ENCODE measurements at places on chromosomes 6 and 20.

DNA sequence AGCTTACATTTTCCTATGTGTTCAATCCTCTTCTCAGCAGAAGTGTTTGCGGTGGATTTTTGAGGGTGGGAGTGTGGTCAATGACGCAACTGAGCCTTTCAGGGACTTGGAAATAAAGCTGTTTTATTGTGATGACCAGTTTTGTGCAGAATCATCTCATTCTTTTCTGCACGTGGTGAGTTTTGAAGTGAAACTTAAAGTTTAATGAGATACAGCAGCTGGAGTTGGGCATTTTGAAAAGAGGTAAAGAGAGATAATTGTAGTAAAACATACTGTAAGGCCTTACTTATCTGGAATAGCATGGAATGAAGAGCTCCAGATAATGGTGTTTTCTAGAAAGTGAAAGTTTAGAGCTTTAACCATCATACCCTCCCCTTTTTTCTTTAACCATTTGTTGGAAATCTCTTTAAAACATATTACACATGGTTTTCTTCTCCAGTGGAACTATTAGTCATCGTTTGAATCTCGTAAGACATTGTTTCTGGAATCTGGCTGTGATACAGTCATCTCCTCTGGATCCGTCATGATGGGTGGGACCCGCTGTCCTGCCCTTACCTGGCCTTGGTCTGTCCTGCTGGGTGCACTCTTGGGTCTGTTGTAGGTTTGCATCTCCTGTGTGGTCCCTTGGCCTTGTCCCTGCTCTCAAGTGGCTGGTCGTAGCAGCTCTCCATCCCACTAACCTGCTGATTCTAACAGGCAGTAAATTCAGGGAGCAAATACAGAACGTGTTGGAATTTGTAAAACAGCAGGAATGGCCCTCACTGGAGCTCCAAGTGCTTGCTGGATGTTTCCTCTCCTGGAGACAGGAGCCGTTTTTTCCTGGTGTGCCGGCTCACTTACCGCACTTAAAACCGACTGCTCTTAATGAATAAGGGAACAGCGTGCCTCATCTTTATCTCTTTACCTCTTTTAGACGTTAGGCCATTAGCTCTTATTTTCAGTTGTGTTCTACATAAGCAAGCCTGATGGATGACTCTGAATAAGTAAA, 29.8 kb downstream of the UST start:
- no peak for DNase-seq

GRCh38 chr20:53201588-53201987, 229.4 kb downstream of the TSHZ2 start:
- no peak for DNase-seq

GRCh38 chr6:141199074-141199473, 933.7 kb upstream of the GJE1 start:
- no peak for DNase-seq

DNA sequence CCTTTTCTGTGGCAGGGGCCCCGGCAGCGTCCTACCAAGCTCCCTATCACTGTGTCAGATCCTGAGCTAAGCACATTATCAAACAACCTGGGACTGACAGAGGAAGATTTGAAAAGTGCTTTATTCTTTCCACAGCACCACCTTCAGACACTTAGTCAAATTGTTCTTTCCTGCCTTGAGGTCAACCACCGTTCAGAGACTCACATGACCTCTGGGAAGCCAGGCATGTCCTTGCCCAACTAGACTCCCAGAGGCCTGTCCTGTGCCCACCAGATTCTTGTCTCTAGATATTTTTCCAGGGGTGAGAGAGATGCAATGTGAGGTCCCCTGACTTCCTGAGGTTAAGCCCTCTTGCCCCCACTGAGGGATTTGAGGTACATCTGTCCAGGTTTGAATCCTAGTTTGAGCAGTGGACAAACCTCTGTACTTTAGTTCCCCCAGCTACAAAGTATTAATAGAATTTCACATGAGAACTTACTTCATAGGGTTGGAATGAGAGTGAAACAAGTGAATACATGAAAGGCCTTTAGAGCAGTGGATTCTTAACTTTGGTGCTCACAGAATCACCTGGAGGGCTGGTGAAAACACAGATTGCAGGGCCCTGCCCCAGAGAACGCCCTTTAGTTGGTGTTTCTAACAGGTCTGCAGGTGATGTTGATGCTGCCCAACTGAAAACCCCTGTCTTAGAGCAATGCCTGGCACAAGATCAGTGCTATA, 179.8 kb downstream of the CLIC5 start:
- no peak for DNase-seq

DNA sequence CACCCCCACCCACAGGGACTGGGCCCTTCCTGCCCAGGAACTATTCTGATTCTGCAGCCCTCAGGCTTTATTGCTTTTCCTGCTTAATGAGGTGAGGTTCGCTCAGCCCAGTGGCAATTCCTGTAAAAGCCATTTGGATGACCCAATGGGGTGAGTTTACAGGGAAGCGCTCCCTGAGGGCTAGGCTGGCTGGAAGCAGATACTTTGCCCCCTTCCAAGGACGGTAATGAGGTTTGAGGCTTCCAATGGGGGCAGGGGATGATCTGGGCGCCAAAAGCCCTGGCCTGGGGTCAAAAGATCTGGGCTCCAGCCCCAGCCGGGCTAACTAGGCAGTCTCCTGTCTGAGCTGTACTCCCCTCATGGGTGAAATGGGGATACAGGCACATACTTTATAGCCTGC, 41.8 kb downstream of the RIPOR3 start:
- no peak for DNase-seq

- DNase-seq, result no peak
Observed at GRCh38 chr20:60132827-60133670, 174.8 kb downstream of the CDH26 start.

- DNase-seq, result peak; percentile 78
Observed at GRCh38 chr20:32483351-32484224, 101.5 kb downstream of the NOL4L start.

DNA sequence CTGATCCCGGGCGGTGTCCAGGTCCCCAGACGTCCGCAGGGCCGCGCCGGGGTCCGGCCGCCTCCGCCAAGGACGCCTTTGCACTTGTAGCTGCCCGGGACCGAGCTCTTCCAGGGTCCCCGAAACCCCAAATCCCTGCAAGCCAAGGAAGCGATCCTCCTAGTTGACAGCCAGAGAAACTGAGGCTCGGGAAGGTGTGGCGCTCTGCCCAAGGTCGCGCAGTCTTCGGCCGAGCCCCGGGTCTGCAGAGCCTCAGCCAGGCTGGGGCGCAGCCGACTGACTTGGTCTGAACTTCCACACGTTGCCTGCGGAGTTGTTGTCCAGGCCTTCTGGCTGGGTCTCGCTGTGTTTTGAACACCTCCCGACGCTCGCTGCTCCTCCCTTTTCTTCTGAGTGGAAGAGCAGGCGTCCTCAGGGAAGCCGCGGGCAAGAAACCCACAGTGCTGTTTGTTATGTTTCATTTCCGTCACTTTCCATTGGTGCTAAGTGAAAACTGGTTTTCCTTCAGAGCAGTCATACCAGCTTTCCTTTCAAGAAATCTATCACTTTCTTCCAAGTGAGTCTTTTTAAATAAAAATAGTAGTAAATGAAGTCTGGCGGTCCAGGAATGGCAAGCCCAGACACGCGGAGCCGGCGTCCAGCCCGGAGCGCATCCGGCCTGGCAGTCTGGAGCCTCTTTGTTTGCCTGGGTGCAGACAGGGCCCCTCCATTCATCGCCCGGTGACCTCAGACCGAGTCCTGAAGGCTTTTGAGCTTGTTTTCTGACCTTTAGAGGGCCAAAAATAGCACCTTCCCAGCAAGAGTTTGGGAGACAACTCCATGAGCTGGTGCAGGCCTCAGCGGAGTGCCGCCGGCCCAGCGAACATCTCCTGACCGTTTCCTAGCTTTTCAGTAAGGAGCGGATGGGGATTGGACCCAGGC, 698 bp downstream of the FAM210B start:
- DNase-seq, result peak; percentile 3

- DNase-seq, result no peak
Observed at GRCh38 chr6:51027283-51028065, 208.8 kb downstream of the TFAP2B start.

GRCh38 chr6:113496166-113496565, 361.0 kb upstream of the MARCKS start:
- no peak for DNase-seq

GRCh38 chr6:20444786-20445271, 43.1 kb downstream of the E2F3 start:
- DNase-seq, result no peak

- DNase-seq, result no peak
Observed at GRCh38 chr6:19895866-19896692, 58.9 kb downstream of the ID4 start.

DNA sequence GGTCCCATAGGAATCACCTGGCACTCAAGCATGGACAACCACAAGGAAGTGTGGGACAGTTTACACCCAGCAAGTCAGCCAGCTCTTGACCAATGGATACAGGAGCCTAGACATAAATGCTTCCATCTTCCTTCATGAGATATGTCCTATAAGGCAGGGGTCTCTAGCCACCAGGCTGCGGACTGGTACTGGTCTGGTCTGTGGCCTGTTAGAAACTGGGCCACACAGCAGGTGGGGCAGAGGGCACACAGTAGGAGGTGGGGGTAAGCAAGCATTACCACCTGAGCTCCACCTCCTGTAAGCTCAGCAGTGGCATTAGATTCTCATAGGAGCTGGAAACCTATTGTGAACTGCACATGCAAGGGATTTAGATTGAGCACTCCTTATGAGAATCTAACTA, 437.1 kb downstream of the CD109 start:
- DNase-seq, result no peak

DNA sequence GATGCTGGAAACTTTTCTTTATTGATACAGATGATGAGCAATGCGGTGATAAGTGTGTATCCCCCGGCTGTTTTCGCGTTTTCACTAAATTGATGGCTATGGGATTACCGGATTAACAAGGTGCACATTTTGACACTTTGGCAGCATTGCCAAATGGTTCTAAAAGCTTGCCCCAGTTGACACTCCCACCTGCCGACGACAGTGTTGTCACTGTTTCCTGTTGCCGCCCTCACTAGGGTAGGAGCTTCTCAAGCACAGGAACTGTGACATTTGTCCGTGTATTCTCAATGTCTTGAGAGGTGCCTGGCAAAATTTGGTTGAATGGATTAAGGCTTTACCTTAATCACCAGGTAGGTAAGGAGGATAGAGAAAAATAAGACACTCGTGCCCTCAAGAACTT, 9.8 kb upstream of the MAPK13 start:
- peak; percentile 86 for DNase-seq

DNA sequence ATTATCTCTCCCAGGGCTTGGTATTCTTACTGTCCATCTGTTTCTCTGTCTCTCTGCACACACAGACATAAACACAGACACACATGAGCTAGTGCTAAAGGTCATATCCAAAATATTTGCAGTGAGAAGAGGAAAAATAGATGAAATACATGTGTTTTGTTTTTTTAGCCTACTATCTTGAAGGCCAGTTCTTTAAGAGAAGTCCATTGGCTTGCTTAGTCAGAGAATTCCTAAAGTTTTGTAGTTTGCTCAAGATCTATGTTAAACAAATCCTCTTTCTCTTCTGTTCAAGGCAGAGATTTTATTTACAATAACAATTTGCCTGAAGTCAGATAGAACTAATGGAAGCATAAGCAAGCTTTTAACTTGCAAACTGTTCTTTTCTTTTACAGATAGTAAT, 120.0 kb upstream of the AKIRIN2 start:
- no peak for DNase-seq

- no peak for DNase-seq
Observed at GRCh38 chr6:80425089-80425823, 318.8 kb downstream of the BCKDHB start.

DNA sequence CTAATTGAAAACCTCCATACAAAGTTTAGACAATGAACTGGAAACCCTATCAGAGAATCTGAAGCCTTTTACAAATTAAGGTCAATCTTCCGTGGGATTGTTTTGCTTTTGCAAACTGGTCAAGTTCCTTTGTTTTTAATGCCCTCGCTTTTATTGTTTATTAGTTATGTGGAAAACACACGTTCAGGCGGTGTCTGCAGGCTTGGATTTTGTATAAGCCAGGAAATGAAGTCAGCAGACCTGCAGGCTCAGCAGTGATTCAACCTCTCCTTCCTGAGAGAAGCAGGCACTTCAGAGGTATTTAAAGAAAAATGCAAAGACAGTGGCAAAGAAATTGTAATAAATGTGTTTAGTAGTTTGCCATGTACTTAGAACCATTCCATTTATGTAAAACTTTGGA, 103.4 kb upstream of the PDE10A start:
- DNase-seq, result no peak

GRCh38 chr6:80366714-80367113, 260.2 kb downstream of the BCKDHB start:
- no peak for DNase-seq

GRCh38 chr6:654136-654535, 2.8 kb downstream of the HUS1B start:
- DNase-seq, result no peak

GRCh38 chr6:83097204-83097603, 29.7 kb downstream of the DOP1A start:
- no peak for DNase-seq

- no peak for DNase-seq
Observed at GRCh38 chr6:112503091-112503596, 156.0 kb downstream of the RFPL4B start.

GRCh38 chr6:166165558-166166313, 1.9 kb downstream of the TBXT start:
- DNase-seq, result no peak

GRCh38 chr6:47455533-47456209, 21.9 kb upstream of the CD2AP start:
- no peak for DNase-seq

DNA sequence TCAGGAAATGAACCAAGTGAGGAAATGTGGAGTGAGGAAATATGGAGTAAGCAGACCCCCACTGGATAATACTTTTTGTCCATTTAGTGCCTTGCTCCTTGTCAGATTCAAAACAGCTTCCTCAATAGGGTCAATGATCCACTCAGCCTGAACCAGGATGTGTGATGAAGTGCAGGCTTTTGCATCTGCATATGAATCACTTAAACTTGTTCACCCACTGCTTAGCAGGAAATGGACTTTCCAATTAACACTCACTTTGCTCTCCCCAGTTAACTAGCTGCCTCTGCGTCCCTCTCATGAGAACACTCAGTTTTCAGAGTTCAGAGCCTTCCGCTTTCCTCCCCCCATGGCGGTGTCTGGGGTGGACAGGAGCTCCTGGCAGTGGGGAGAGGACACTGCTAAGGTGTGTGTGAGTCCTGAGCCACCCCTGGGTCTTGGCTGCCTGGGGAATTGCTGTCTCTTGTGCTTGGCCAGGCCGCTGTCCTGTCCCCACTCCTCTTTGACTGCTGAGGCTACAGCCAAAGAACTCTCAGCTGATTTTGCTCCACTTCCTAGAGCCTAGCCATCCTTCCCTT, 621.8 kb downstream of the CDH26 start:
- no peak for DNase-seq
